Right ventricle myocardium inferior (tissue), 1 donor: ENCODE measurements at places on chromosomes 7 and 10. TPM values are rescaled to one million over a fixed set of nuclear protein-coding genes. Genes with fewer than 3 reads are reported as not detected.

- no peak for DNase-seq
Measured at GRCh38 chr10:103986360-103986759, 19.4 kb downstream of the SLK start.

DNA sequence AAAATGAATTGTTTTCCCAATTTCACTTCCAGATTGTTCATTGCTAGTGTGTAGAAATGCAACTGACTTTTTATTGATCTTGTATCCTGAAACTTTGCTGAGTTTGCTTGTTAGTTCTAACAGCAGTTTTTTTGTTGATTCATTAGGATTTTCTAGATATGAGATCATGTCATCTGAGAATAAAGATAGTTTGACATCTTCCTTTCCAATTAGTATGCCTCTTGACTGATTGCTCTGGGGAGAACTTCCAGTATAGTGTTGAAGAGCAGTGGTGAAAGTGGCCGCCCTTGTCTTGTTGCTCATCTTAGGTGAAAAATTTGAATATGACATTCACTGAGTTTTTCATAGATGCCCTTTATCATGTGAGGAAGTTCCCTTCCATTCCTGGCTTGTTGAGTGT lies 11.9 kb upstream of the SUN1 start:
- DNase-seq, result no peak

DNA sequence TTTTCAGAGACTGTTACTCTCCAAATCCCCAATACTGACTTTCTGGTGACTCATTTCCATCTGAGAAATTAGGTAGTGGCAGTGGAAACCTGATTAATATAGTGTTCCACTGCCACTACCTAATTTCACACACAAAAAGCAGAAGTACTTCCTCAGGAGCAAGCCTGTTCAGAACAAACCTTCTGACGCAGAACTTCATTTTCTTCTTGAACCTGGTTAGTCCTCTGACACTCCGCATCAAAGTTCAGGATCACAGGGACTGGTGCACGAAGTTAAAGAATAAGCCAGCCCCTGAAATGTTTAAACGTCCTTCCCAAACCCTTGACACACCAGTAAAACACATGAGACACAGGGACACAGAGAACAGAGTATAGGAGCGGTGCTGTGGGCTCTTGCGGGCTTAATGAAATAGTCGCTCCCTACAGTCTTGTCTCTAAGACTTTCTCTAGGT lies 4.4 kb downstream of the WDR91 start:
- no peak for DNase-seq

DNA sequence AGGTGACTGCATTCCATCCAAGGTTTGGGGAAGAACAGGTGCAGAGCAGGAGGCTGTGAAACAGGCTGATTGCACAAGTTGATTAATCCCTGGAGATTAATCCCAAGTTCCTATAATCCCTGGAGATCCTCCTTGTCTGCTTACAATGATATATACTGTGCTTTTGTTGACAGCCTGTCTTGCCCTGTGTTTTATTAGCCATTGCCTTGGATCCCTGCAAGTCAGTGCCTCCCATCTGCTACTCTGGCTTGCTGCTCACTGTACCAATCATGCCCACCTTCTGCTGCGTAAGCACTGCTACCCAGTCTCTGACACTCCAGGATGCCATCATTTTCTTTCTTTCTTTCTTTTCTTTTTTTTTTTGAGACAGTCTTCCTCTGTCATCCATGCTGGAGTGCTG lies 65.4 kb downstream of the ANKRD61 start:
- no peak for DNase-seq

SEMA3E gene
- total RNA-seq, result 0.24 TPM

AGAP9 gene
- total RNA-seq, result 1.7 TPM

- DNase-seq, result no peak
Measured at GRCh38 chr7:77747178-77747577, 50.9 kb downstream of the RSBN1L start.

DNA sequence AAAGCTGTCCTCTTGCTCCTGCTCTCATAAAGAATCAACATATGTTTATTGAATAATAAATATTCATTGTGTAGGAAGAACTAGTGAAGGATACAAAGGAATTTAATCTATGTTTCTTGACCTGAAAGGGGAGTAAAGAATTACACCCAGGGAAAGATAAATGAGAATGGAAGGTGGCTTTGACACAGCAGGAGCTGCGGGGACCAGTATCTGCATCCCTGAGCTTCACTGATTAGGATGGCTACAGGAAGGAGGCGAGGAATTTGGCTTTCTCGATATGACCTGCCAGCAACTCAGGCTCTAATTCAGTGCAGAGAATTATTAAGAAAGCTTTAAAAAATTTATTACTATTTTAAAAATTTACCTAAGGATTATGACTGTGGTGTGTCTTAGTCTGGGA lies 194.6 kb downstream of the SEC23IP start:
- DNase-seq, result no peak

- DNase-seq, result no peak
Measured at GRCh38 chr7:123351516-123352505, 152.0 kb upstream of the SLC13A1 start.

DNA sequence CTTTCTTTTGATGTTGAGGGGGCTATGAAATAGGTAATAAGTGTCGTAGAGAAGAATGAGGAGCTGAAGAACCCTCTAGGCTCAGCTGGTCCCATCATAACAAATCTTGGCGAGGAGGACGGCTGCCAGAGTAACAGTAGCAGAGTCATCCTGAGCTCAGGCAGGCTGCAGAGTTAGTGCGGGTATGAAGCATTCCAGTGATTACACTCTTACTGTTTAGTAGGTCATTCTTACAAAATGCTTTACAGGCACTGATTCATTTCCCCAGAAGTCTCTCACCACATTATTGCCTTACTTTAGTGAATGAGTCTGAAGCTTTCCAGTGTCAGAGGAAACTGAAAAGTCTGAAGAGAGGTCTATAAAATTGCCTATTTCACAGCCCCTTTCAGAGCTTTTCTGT lies 43.9 kb upstream of the GPR158 start:
- no peak for DNase-seq

DNA sequence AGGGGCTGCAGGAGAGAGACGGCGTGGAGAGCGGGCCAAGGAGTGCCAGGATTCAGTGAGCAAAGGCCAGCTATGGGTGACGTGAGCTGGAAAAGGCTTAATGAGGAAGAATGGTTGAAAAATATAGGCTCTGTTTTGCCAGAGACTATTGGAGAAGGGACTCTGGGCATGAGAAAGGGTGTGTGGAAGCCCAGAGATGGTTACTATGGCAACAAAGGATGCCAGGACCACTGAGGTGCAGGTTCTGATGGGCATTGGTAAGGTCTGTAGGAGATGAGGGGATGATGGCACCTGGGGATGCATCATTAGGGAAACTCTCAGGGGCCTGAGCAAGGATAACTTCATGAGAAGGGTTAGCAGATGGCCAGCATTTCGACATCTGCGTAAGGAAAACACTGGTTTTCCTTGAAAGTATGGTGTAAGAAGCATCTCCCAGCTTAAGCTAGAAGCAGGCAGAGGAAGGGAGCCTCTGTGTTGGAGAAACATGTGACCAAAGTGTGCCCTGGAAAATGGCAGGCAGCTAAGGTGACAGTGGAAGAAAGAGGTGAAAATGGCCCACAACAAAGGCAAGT lies 21.6 kb upstream of the FAM180A start:
- no peak for DNase-seq

SORCS3 gene
- 0.08 TPM for total RNA-seq

GRCh38 chr10:34183016-34183796 lies 631.9 kb downstream of the PARD3 start:
- no peak for DNase-seq

DNA sequence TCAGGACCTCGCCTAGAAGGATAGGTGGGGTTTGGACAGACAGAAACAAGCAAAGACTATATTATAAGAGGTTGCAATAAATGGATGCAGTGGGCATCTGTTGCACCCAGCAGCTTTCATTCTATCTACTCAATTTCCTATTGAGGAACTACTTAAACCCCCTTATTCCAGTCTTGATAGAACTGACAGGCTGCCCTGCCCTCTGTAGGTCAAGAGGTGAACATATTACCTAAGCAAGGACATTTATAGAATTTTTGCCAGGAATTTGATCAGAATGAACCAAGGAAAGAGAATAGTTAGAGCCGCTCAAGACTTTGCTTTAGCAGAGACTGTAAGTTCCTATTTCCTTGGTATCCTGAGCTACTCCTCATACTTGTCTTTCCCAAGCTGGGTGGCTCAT lies 9.5 kb downstream of the VTI1A start:
- no peak for DNase-seq

HOXA5 gene
- total RNA-seq, result not detected

- peak; percentile 85 for DNase-seq
Measured at GRCh38 chr10:103839872-103840739, 15.3 kb downstream of the SH3PXD2A start.

CPXM2 gene
- total RNA-seq, result 4.6 TPM

DNA sequence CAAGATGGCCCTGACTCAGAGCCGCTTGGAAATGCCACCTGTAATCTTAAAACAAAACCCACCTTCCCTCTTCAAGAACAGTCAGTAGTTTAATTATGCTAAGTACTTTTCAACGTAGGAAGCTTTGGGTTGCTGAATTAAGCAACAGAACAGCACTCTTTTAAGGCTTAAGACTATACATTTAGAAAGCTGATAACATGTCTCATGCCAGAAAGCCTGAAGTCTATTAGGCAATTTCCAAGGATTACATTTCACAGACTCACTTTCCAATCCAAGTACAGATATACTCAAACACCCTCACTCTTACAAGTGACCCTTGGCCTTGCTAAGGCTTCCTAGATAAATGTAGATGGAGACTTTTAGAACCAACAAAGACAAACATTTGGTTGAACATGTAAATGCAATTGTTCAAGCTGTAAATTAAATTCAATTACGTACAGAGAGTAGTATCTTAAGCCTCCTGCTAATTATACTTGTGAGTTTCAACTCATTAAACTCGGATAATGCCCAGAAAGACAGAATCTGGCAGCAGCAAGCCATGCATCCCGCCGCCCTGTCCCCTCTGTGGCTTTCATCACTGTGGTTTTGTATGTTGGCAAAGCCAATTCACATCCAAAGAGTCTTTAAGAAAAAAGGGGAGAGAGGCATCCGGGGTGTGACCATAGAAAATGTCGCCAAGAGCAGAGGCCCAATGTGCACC lies 283.1 kb upstream of the NRP1 start:
- no peak for DNase-seq
